ENCODE measurements at places on chromosomes 12 and 14. TPM values are rescaled to one million over a fixed set of nuclear protein-coding genes. Genes with fewer than 3 reads are reported as not detected.

GRCh38 chr12:75553836-75554555 lies 42.6 kb upstream of the KRR1 start:
- DNase-seq: no peak

The FAM181A gene
- not detected for total RNA-seq

- peak; percentile 79 for DNase-seq
Observed at GRCh38 chr14:90345239-90345557, 13.5 kb upstream of the NRDE2 start.

- no peak for DNase-seq
Observed at GRCh38 chr12:45558353-45558752, 171.2 kb upstream of the ARID2 start.

The PRB2 gene
- total RNA-seq: not detected

- no peak for DNase-seq
Observed at GRCh38 chr12:106304001-106304421, 1.5 kb downstream of the TCP11L2 start.

DNA sequence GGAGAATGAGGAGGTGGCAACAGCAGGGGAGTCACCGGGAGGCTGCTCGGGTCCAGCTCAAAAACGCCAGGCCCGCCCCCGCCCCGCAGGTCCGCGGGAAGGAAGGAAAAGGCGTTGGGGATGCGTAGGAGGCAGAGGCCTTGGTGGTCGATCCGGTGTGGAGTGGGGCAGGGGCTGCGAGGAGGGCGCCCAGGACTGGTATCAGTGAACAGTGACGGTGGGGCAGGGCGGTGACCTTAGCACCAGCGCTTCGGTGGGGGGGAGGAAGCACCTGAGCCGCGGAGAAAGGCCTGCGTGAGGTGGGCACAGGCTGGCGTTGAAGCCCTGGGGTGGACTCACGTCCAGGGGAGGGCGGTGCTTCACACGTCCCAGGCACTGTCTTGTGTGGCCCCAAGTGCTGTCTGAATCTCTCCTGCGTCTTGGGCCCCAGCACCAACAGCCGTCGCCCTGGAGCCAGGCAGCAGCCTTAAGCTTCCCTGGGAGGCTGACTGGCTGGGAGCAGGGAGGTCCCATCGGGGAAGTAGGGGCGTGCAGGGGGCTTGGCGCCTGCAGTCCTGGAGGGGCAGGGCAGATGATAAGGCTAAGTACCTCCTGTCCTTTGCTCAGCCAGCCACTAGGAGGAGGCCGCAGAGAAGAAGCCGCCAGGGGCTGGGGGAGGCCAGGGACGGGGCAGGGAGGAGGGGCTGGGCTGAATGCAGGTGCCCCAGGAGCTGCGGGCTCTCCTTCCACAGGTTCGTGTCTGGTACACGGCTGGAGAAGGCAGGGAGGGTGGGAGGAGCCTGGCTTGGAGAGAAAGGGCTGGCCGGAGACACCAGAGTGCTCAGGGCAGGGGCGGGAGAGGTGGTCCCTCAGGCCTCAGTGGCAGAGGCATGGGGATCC lies 26.5 kb downstream of the ZBTB42 start:
- DNase-seq: no peak

The CLEC2B gene
- 1.4 TPM for total RNA-seq

The TSPAN19 gene
- not detected for total RNA-seq

The MANSC4 gene
- total RNA-seq: 0.25 TPM

The NKX2-1 gene
- not detected for total RNA-seq

The GPATCH2L gene
- 30.4 TPM for total RNA-seq

The ZNF385A gene
- 31.9 TPM for total RNA-seq

DNA sequence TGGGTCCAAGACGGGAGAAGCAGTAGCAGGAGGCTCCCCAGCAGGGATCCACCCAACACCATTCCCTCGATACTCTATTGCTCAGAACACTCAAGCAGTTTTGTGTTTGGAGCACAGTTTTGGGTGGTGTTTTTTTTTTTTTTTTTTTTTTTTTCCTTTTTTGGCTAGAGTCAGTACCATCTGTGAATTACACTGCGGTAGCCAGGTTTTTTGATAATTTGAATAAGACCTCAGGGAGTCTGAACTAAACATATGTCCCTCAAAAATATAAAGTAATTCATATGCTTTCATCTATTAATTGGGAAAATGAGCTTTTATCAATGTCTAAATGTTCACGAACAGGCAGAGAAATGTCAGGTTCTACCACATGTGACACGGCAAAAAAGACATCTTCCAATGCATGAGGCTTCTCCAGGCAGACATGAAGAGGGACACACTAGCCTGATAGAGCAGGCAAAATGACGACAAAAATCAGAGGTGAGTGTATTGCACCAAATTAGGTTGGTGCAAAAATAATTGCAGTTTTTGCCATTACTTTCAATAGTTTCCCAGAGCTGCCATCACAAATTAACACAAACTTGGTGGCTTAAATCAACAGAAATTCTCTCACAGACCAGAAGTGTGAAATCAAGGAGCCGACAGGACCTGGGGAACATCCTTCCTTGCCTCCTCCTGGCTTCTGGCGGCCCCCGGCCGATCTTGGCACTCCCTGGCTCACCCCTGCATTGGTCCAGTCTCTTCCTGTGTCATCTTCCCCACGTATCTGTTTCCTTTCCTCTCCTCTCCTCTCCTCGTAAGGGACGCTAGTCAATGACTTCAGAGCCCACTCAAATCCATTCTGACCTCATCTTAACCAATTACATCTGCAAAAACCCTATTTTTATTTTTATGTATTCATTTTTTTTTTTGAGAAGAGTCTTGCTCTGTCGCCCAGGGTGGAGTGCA lies 33.9 kb downstream of the FOXN3 start:
- DNase-seq: no peak

DNA sequence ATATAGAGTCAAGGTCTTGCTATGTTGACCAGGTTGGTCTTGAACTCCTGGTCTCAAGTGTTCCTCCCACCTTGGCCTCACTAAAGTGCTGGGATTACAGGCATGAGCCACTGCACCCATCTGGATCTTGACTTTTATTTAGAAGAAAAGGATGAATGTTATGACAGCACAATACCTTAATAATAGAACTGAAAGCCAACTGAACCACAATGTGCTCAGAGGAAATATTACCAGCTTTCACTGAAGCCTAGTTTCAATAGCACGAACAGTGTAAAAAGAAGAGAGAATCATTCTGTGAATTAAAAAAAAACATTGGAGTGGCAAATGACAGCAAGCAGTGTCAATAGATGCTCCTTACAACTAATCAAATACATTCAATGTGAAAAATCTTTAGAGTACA lies 239.2 kb upstream of the RMST start:
- DNase-seq: no peak

GRCh38 chr12:113988976-113989375 lies 22.9 kb upstream of the RBM19 start:
- no peak for DNase-seq

GRCh38 chr14:90522571-90523191 lies 125.9 kb downstream of the CALM1 start:
- DNase-seq: no peak

DNA sequence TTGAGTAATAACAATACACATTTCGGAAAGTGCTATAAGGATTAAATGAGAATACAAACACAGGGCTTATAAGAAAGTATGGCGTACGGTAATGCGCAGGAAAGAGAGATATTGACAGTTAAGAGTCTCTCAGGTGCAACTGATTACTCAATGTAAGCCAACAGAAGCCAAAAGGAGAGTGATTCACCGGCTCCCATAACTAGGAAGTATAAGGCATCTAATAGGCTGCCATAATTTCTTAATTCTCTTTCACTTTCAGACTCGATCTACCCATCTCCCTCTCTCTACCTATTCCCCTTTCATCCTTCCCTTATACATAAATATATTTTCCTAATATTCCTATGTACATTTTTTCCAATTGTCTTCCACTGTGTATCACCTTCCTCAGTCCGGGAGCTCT lies 90.0 kb downstream of the MDGA2 start:
- no peak for DNase-seq

DNA sequence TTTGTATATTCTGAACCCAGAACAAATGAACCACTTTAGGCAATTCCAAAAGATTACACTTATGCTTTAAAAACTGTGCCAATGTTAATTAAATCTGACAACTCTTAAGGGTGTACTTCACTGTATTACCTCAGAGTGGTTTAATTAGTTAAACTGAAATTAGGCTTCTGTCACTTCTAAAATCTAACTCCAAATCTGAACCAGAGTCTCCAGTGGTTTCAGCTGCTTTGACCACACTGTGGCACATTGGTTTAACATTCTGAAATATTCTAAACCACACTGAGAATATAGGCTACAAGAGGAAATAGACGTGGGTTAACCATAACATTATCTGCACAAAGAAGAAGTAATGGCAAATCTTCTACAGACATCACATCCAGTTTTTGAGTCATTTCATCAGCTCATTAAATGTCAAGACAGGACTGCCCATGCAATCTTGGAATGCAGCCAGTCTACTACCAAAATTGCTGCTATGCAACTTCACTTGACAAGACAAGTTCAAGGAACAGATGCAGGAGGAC lies 94.8 kb downstream of the LRP6 start:
- DNase-seq: peak; percentile 70

The MYF6 gene
- not detected for total RNA-seq

- DNase-seq: peak; percentile 49
Observed at GRCh38 chr12:48069241-48069640, 36.6 kb downstream of the SENP1 start.

The CRIP1 gene
- total RNA-seq: 4.2 TPM

DNA sequence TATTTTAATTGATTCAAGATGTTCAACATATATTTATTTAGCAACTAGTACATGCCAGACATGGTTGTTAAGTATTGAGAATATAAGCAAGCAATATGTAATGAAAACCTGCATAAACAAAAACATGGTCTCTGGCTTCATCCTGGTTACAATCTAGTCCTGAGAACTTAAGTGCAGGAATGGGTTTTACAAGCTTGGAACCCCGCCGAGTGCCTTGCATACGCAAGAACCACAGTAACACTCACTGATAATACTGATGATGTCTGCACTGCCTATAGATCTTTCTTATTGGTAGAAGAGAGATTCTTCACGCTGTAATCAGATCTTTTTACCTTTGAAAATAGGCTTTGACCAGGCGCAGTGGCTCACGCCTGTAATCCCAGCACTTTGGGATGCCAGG lies 22.9 kb upstream of the CALM1 start:
- DNase-seq: no peak

The KCNK10 gene
- 0.11 TPM for total RNA-seq

GRCh38 chr12:98419081-98419794 lies 96.2 kb upstream of the TMPO start:
- DNase-seq: no peak

GRCh38 chr12:6963016-6963731 lies 7.3 kb downstream of the PHB2 start:
- DNase-seq: no peak

- DNase-seq: no peak
Observed at GRCh38 chr14:65237941-65238340, 135.6 kb upstream of the MAX start.

The IL26 gene
- not detected for total RNA-seq

The MYO1H gene
- not detected for total RNA-seq

- DNase-seq: no peak
Observed at GRCh38 chr12:49057888-49058287, 2.7 kb downstream of the KMT2D start.

GRCh38 chr14:24254630-24255392 lies 8.2 kb downstream of the TGM1 start:
- no peak for DNase-seq

- DNase-seq: no peak
Observed at GRCh38 chr12:88306471-88307069, 164.5 kb downstream of the TMTC3 start.

- DNase-seq: no peak
Observed at GRCh38 chr14:55955175-55955574, 163.0 kb upstream of the PELI2 start.

The SCARB1 gene
- total RNA-seq: 52.1 TPM

DNA sequence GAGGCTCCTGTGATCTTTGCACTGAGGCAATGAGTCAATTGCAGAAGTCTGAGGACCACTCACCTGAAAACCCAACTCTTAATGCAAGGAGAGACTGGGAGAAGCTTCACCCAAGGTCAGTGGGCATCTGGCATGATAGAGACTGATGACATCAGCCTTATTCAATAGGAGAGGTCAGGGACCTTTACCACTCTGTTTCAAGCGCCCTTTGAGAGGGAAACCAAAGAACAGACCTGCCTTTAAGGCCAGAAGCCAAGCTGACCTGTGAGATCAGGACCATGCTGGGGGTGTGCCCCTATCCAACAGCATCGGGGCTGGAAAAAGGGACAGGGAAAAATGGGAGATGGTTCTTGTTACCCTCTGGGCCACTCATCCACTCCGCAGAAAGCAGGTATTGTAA lies 83.3 kb upstream of the FOXN3 start:
- DNase-seq: no peak

GRCh38 chr14:23385642-23386265 lies 8.9 kb downstream of the CMTM5 start:
- DNase-seq: no peak

DNA sequence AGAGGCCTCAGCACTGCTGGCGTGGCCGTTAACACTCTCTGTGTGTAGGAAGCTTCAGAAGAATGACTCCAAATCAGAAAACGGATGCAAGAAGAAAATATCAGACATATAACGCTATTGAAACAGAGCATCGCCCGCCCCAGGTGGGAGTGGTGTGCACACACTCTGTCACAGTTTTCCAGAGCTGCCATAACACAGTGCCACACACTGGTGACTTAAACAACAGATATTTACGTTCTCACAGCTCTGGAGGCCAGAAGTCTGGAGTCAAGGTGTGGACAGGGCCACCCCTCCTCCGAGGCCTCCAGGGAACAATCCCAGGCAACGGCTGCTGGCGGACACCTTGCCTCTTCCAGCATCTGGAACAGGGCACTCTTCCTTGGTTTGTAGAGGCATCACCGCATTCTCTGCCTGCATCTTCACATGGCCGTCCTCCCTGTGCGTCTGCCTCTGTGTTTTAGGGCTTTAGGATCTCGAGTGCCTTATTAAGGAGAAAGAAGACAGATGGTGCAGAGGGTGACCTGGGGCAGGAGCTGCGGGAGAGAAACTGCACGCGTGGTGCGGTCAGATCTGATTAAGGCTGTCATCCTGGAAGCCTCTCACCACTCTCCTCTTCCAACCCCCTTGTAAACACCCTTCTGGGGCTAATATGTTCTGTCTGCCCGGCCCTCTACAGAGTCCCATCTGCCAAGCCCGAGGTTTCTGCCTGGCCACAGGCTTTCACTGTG lies 141.0 kb downstream of the SLC15A4 start:
- DNase-seq: no peak

The STAC3 gene
- total RNA-seq: 0.48 TPM

The LACRT gene
- not detected for total RNA-seq

GRCh38 chr14:64654246-64654900 lies 49.9 kb upstream of the PLEKHG3 start:
- no peak for DNase-seq

DNA sequence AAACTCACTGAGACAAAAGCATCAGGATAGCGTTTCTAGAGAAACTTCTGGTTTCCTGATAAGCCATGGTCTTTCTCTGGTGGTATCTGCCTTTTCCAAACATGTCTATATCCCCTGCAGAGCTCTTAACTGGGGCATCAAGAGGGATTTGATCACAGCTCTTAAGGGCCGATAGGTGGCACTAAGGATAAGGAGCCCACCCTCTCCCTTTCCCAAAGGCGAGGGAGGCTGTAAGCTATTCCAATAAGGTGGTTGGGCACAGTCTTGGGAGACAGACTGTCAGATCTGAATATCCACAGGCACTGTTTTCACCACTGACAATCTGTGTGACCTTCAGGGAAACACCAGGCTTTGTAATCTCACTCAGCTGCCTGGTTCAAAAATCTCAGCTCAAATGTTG lies 206.0 kb downstream of the ADGRD1 start:
- no peak for DNase-seq

Measured in foreskin keratinocyte (primary cell).